Fibroblast of skin of left quadriceps (primary cell): ENCODE measurements at places on chromosomes 1 and 21.

DNA sequence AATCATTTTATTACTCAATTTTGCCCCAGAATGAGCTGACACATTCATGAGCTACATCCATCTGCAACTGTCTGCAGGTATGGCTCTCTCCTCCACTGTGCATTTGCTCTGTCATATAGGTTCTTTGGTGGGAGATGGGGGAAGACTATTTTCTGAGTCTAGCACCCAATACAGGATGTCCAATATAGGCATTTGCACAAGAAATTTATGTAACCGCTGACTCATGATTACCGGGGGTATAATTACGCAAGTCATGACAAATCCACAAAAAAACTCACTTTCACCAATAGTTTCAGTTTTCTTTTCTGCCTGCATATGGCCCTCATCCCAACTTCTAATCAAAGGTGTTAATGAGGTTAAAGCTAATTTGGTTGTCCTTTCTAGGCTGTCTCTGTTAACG lies 17.5 kb upstream of the VSIG8 start:
- peak; percentile 56 for DNase-seq

DNA sequence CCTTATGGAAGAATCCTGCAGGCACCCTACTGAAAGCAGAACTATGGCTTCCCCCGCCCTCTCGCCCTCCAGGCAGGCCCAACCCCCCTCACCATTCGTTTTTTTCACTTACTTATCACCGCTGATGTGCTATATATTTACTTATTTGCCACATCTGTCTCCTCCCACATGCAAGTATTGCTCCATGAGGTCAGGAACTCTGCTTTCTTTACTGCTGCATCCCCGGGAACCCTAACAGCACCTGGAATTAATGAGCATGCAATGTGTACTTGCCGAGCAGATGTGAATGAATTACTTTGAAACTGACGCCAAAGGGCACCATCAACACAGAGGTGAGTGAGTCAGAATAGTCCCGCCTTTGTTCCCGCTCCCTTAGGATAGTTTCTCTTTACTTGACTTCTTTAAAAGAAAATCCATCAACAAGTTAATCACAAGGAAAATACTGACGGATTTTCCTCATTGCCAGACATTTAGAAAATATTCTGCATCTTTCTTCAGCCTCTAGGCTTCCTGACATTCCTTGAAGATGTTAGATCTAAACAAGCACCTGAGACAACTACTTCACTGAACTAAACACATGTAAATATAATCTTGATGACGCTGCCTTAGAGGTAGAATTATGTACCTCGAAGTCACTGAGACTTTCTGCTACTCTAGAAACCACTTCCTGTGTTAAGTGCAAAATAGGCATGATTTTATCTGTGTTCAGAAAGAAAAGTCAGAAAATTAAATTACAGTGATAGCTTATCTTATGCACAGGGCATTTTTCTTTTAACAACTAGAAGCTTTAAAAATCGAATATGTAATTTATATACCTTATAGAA lies 17.5 kb upstream of the RAB4A start:
- peak; percentile 40 for DNase-seq

GRCh38 chr1:88371436-88372023 lies 312.5 kb upstream of the PKN2 start:
- DNase-seq, result no peak

DNA sequence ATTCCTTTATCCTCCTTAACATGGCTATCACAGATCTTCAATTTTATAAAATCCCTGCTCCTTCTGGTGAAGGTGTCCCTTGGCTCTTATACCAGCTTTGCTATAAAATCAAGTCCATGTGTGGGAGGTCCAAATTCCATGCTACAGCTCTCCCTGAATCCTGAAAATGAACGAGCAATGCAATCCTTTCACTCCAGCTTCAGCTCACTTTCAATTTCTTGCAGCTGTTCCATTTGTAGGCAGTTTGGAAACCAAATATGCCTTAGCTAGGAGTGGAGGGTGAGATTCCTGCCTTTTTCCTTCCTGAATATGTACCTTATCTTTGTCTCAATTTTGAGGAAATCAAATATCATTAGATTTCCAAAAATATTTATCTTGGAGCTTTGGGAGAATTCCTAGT lies 402.6 kb downstream of the TTLL7 start:
- DNase-seq, result no peak

- no peak for DNase-seq
Measured at GRCh38 chr1:20702416-20702815, 15.4 kb downstream of the KIF17 start.
